Dermis microvascular lymphatic vessel endothelial cell (primary cell): ENCODE measurements at places on chromosomes 16 and 17. TPM values are rescaled to one million over a fixed set of nuclear protein-coding genes. Genes with fewer than 3 reads are reported as not detected.

ABCC11 gene
- total RNA-seq = not detected in 2 replicates

SOST gene
- not detected in 2 replicates for total RNA-seq

TPSAB1 gene
- not detected in 2 replicates for total RNA-seq

SLC7A6 gene
- 10.5 and 15.2 TPM in 2 replicates for total RNA-seq

TBC1D3G gene
- not detected in 2 replicates for total RNA-seq

AOC2 gene
- total RNA-seq = 0.25 and 0.26 TPM in 2 replicates

GDPD3 gene
- total RNA-seq = 0.51 and 1.4 TPM in 2 replicates

MMP28 gene
- 1.3 and 2.4 TPM in 2 replicates for total RNA-seq

ICAM2 gene
- total RNA-seq = 220 and 251 TPM in 2 replicates

USP31 gene
- 15.0 and 28.1 TPM in 2 replicates for total RNA-seq

SNN gene
- 41.6 and 46.0 TPM in 2 replicates for total RNA-seq

KRTAP2-1 gene
- total RNA-seq = not detected in 2 replicates

EFNB3 gene
- total RNA-seq = 0.13 and 1.1 TPM in 2 replicates

BCO1 gene
- total RNA-seq = under 0.01 TPM in 1 of 2 replicates, not detected in the other

ZNF668 gene
- 5.4 and 7.6 TPM in 2 replicates for total RNA-seq

CACNG3 gene
- total RNA-seq = not detected in 2 replicates

DNAH9 gene
- total RNA-seq = under 0.01 TPM in 1 of 2 replicates, not detected in the other

CDH1 gene
- total RNA-seq = not detected in 2 replicates

SLC16A11 gene
- total RNA-seq = 1.0 and 1.9 TPM in 2 replicates

ZFPM1 gene
- total RNA-seq = 0.64 and 1.6 TPM in 2 replicates

DNASE1L2 gene
- total RNA-seq = 0.25 and 0.26 TPM in 2 replicates

GNG13 gene
- total RNA-seq = not detected in 2 replicates

ACSM2A gene
- total RNA-seq = under 0.01 and 0.13 TPM in 2 replicates

CCL17 gene
- not detected in 2 replicates for total RNA-seq

GSDMA gene
- total RNA-seq = not detected in 2 replicates

BCL6B gene
- total RNA-seq = 57.9 and 85.0 TPM in 2 replicates

MYH8 gene
- not detected in 2 replicates for total RNA-seq

SOX8 gene
- 0.26 and 0.51 TPM in 2 replicates for total RNA-seq

TMEM220 gene
- 1.9 and 2.3 TPM in 2 replicates for total RNA-seq

TAOK2 gene
- 71.8 and 84.1 TPM in 2 replicates for total RNA-seq

SHISA6 gene
- not detected in 2 replicates for total RNA-seq

CLEC19A gene
- total RNA-seq = not detected in 2 replicates

HS3ST3A1 gene
- total RNA-seq = 0.39 and 0.76 TPM in 2 replicates

NXN gene
- 91.7 and 163 TPM in 2 replicates for total RNA-seq

HOXB2 gene
- 0.51 and 0.63 TPM in 2 replicates for total RNA-seq

PLXDC1 gene
- total RNA-seq = not detected in 2 replicates

GPR142 gene
- total RNA-seq = 0.13 TPM in 1 of 2 replicates, not detected in the other

MT1G gene
- not detected in 2 replicates for total RNA-seq

BLMH gene
- 43.6 and 46.3 TPM in 2 replicates for total RNA-seq

PLA2G10 gene
- total RNA-seq = not detected in 2 replicates

KATNIP gene
- total RNA-seq = 13.1 and 15.9 TPM in 2 replicates

KRT9 gene
- not detected in 2 replicates for total RNA-seq

CFAP52 gene
- total RNA-seq = not detected in 2 replicates

TMUB2 gene
- 25.5 and 36.3 TPM in 2 replicates for total RNA-seq

MIEF2 gene
- 8.1 and 13.9 TPM in 2 replicates for total RNA-seq

TEKT1 gene
- not detected in 2 replicates for total RNA-seq

EPN2 gene
- total RNA-seq = 15.0 and 21.6 TPM in 2 replicates

CD300E gene
- not detected in 2 replicates for total RNA-seq

TP53TG3B gene
- total RNA-seq = not detected in 2 replicates

KRTAP9-8 gene
- not detected in 2 replicates for total RNA-seq

C16orf89 gene
- total RNA-seq = not detected in 2 replicates

CCL8 gene
- 0.13 TPM in 2 replicates for total RNA-seq

SLC16A6 gene
- total RNA-seq = 1.0 and 2.8 TPM in 2 replicates

MRPS34 gene
- total RNA-seq = 48.1 and 58.2 TPM in 2 replicates

PRSS8 gene
- not detected in 2 replicates for total RNA-seq

CTRB2 gene
- not detected in 2 replicates for total RNA-seq
